Anterior cingulate cortex (tissue), 58 donors: ENCODE measurements at places on chromosomes 5 and 9.

DNA sequence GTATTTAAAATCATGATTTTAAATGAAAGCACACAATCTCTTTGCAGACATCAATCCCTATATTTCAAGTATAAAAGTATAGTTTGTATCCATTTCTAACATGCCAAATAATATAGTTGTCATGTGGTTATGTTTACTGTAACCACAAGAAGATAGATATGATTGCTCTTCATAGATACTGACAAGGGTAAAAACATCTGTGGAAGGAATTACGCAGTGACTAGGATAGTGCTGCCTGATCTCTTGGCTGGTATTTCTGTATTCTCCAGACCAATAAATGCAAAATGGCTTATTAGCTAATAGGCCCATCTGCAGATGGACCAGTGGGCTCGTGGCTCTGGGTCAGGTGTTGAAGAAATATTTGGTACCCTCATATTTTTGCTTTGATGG, 34.9 kb upstream of the FBN2 start:
- DNase-seq = no peak

DNA sequence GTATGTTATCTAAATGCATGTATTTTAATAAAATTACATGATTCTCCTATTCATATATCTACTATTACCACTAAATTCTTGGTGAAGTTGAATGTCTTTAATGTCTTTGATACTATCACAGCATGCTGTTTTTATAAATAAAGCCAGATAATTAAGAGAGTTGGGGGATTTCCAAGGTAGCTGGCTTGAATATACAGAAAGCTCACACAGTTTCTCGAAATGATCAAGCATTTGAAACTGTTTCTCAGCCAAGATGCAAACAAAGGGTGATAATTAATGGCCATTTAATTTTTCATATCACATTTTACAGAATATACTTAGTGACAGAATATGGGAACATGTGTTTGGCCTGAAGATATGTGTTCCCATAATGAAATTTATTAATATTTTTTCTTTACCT, 145.6 kb upstream of the CDH12 start:
- no peak for DNase-seq

- no peak for DNase-seq
Measured at GRCh38 chr5:139762615-139763170, 32.9 kb upstream of the PSD2 start.

DNA sequence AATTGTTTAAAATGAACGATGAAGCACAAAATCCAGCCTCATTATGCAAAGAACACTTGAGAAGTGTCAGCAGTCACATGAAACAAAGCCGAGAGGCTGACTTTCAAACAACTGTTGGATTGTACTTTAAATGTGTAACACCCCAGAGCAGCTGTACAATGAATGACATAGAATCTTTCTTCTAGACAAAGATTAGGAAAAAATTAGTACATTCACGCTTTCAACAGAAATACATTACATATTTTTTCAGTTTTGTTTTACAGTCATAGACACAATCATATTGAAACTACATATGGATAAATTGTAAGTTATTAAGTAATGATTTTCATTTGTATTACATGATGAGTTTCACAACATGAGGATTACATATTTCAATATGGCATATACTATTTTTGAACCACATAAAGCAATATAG, 10.6 kb upstream of the AGXT2 start:
- no peak for DNase-seq

DNA sequence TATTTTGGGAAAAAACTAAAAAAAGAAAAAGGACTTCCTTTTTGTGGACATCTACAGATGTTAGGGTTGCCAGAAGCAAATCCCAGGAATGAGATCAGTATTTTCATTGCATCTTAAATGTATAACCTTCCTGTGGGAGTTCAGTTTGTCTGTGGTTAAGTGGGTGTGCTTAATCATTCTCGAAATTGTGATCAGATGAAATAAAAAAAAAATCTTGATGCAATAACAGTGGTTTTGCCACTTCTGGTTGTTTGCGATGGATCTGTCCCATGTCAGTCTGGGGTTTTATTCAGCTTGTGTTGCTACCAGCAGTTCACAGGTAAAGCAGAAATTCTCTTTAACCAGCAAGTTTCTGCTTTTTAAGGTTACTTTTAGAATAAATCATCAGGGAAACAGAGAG, 179.0 kb downstream of the MAN2A1 start:
- no peak for DNase-seq

- DNase-seq = peak; percentile 30
Measured at GRCh38 chr9:97386733-97387503, 25.0 kb upstream of the TDRD7 start.

GRCh38 chr5:59351076-59351794, 542.3 kb downstream of the PDE4D start:
- peak; percentile 9 for DNase-seq

- no peak for DNase-seq
Measured at GRCh38 chr5:149656576-149657182, 73.4 kb upstream of the PPARGC1B start.

GRCh38 chr5:141919218-141920119, 4.2 kb upstream of the DELE1 start:
- no peak for DNase-seq

DNA sequence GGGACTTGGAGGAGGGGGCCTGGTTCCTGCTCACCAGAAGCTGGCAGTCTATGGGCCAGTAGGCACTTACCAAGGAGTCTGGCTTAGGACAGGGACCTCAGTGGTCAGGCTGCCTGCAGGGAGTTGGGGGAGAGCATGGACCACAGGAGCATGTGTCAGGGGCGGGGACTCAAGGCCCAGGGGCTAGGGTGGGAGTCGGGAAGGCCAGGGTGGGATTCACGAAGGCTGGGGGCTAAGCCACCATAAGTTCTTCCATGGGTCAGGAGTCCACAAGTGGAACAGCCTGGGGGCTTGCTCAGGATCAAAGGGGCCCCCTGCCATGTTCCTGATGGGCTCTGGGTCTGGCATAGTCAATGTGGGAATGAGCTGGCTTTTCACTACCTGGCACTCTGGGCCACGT, 11.5 kb upstream of the SLC25A48 start:
- DNase-seq = no peak

DNA sequence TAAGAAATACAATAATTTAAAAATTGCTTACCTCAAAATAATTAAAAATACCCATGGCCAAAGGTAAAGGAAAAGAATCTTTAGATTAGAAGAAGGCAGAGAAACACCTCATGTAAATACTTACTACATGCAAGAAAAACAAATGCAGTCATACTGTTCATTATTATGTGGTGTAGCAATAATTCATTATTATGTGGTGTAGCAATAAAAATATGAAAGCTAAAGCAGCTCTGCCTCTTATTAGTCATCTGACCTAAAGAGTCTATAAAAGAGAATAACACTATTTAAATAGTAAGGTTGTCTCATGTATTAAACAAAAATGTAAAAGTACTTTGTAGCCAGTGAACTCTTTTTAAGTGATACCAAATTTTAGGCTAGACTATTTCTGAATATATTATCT, 6.6 kb downstream of the DTWD2 start:
- DNase-seq = no peak

DNA sequence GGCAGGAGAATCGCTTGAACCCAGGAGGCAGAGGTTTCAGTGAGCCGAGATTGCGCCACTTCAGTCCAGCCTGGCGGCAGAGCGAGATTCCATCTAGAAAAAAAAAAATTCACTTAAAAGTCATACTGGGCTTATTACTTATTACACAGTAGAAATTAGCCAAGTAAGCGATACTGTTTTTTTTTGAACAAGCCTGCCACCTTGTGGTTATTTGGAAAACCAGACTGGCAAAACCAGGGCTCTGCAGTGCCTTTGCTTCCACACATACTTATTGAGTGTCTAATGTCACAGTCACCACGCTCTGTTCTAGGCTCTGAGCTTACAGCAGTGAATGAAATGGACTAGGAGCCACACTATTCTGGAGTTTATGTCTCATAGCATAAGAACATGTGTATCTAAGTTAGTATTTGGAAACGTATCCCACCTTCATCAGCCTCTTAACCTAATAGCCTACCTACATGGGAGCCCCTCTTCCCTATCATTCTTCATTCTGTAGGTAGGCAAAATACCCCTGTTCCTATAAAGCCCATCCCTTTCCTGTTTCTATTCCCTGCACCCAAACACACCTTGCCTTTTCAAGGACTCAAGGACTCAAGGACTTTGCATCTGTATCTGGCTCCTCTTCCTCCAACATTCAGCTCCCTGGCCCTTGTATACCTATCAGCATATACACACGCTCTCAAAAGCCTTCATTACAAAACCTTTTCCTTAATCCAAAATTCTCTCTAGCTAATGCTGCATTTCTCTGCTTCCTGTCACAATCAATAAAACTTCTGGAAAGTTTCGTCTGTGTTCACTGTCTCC, 13.9 kb upstream of the BASP1 start:
- DNase-seq = no peak

DNA sequence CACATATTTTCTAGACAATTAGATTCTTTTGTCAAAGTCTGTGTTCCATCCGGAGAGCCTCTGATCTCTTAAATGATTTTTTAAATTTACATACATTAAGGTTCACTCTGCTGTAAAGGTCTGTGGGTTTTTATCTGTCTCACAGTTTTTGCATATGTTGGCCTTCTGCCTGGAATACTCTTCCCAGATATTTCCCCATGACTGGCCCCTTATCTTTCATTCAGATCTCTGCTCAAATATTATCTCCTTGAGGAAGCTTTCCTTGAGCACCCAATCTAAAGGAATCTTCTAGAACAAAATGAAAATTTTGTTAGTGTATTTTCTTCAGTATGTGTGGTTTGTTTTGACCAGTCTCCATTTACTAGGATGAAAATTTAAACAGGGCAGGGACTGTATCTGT, 26.3 kb downstream of the FAF2 start:
- no peak for DNase-seq

GRCh38 chr9:77019926-77020412, 514 bp downstream of the FOXB2 start:
- no peak for DNase-seq

DNA sequence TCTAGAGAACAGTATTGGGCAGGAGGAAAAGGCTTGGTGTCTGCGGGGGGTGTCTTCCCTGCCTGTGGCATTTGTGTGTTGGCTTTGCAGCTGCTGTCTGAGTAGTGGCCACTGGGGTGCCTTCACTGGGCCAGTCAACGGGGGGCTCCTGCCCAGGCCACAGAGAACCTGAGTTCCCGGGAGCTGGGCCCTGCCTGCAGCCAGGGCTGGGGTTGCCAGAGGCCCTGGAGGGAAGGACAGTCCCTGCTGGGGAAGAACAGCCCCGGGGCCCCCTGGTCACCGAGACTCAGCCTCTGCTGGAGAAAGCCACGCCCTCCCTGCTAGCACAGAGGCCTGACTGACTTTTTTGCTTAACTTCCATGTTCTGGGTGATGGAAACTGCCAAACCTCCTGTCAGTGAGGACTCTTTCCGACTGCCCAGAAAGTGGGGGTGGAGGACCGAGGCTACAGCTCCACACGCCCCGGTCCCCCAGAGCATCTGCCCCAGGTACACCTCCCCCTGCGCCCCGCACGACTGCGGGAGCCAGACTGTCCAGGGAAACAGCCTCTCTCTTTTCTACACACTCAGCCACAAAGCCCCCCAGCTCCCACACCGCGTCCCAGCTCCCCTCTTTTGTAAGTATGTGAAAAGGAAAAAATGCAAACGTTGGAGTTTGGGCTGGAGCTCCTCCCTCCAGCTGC, 133.4 kb downstream of the DAB2IP start:
- no peak for DNase-seq

DNA sequence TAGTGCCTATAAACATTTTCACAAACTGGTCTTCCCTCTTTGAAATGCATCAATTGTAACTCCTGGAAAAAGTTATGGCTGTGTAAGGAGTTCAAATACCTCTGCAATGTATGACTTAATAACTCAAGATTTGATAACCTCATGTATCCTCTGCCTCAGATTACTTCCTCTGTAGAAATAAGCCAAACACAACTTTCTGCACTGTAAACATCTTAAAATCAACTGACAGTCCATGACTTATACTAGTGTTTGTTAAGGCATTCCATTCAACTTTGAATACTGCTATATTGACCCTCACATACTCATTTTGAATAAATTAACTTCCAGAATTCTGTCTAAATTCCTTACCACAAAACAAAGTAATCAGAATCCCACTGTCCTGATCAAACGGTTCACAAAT, 256.2 kb upstream of the POU5F2 start:
- DNase-seq = no peak

- DNase-seq = peak; percentile 34
Measured at GRCh38 chr9:124297551-124297901, 39.8 kb downstream of the NEK6 start.

DNA sequence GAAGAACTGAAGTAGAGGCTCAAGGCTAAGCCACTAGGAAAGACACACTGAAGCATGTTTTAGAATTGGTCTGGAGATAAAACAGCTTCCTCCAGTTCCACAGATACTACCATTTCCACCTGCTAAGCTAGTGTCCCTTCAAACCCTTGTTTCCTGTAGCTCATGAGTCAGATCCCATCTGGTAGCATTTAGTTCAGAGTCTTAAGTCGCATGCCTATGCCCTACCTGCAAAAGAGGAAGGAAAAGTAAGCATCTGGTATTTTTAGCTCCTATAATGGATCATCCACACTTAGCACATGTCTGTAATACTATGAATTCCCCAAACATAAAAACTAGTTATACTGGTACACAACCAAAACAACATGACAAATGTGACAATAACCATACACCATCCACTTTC, 92.1 kb downstream of the CDKN2A start:
- DNase-seq = no peak

- DNase-seq = no peak
Measured at GRCh38 chr5:96140496-96140895, 178.8 kb upstream of the ELL2 start.

DNA sequence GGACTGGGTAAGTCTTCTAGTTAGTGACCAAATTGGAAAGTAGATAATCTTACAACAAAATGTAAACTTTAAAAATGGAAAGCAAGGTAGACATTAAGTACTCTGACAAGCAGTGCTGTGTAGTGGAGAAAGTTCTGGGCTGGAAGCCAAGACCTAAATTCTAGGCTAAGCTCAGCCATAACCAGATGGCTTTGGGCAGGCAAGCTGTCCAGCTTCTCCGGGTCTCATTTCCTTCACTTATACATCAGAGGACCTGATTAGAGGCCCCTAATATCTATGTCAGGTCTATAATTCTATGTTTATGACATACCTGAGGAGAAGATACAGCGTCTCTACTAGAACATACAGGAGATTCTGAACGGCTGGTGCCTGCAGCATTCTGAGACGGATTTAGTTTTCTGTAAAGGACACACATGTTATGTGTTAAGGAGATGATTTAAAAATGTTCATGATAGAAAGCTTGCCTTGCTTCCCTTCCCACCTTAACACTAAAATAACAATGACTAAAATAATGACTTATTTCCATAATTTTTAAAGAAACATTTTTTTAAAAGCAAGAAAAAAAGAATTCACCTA, 61.2 kb downstream of the ELL2 start:
- DNase-seq = peak; percentile 5

DNA sequence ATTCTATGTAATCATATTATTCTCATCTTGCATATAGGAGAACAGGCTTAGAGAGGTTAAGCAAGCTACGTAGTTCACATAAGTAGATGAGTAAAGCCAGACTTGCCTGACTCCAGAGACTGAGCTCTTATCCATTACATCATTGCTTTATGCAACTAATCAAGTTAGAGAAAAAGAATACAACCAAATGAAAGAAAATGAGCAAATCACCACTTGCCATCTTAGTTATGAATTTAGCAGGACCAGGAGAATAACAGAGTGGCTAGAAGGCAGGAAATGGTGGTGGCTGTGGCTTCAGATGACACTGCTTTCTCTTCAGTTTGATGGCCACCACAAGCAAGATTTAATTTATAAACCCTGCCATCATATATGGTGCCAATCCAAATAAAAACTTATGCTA, 26.6 kb downstream of the POC5 start:
- DNase-seq = no peak
